Thoracic aorta (tissue), 2 donors: ENCODE measurements at places on chromosomes 3 and 15. TPM values are rescaled to one million over a fixed set of nuclear protein-coding genes. Genes with fewer than 3 reads are reported as not detected.

The ZNF662 gene
- 8.9 TPM for total RNA-seq

The TEX55 gene
- not detected for total RNA-seq

GRCh38 chr15:34793901-34794300 is 1.4 kb downstream of the ACTC1 start:
- no peak for DNase-seq
- no peaks in the 10 kb centered on the region for H3K36me3 ChIP-seq
- peaks cover 58% of the 10 kb centered on the region for H3K4me1 ChIP-seq
- peak overlapping the region; percentile 73 for H3K4me3 ChIP-seq
- H3K27ac ChIP-seq: peak overlapping the region; percentile 88
- H3K27me3 ChIP-seq: no peaks in the 10 kb centered on the region

DNA sequence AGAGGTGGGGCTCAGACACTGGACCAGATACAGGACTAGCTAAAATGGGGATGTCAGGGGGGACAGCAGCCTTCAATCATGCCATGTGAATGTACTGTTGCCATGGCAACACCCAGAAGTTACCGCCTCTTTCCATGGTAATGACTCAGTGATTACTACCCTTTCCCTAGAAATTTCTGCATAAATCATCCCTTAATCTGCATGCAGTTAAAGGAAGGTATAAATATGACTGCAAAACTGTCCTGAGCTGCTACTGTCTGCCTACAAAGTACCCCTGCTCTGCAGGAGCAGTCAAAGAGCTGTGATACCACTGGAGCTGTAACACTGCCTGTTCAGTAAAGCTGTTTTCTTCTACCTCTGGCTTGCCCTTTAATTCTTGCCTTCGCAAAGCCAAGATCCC is 168.2 kb downstream of the PEAK1 start:
- no peaks in the 10 kb centered on the region for H3K27me3 ChIP-seq
- H3K36me3 ChIP-seq: no peaks in the 10 kb centered on the region
- no peak overlapping the region for H3K27ac ChIP-seq
- DNase-seq: no peak
- H3K4me3 ChIP-seq: no peak overlapping the region

DNA sequence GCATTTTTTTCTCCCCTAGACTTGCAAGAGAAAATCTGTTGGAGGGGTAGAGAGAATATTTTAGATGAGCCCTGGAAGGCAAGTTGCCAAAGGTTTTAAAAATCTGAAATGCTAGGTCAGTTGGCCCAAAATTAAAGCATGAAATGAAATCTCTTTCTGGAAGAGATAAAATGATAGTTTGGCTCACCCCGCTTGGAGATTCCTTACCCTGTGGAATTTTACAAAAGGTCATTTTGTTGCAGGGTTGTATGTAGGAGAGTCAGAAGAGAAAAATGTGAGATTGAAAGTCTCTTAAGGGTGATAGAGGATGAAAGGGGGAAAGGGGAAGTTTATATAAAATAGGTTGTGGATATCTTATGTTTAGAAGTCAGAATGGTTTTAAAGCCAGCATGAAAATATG is 277.8 kb downstream of the CD47 start:
- no peak overlapping the region for H3K4me3 ChIP-seq
- H3K36me3 ChIP-seq: no peaks in the 10 kb centered on the region
- DNase-seq: no peak
- H3K27ac ChIP-seq: no peak overlapping the region
- no peaks in the 10 kb centered on the region for H3K4me1 ChIP-seq

DNA sequence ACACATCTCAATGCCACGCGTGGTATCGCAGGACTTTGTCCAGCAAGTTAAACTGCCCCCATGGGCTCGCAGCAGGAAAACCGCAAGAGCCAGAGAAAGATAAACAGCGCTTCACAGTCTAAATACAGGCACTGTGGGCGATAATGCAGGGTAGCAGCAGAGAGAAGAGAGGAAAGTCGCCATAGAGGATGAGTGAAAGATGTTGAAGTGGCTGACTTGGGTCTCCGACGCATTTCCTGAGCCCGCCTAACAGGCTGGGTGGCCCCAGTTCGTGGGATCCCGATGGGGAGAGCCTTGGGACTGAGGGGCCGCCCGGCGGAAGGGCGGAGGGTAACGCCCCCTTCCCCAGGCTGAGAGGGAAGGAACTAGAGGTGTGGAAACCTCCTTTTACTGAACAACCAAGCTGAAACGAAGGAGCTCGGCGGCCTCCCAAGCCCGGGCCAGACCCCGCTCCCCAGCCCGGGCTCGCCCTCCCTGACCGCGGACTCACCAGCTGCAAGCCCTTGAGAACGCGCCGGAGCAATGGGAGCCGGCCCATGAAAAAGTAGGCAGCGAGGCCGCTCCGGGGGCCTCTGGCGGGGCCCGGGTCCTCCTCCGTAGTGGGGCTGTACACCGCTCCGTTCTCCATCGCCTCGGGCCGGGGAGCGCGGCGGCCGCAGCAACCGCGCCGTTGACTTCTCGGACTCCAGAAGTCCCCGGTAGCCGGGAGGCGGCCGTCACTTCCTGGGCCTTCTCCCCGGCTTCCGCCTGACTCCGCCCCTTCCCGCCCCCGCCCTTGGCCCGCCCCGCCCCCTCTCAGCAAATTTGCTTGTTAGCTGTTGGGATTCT is at the start of gene CMTM6:
Gene CMTM6, minus strand, starts transcription at position 735 of the 828 bp plus-strand sequence. Its CDS starts 107 bp downstream, at position 628.
- H3K4me1 ChIP-seq: peaks cover 10% of the 10 kb centered on the region
- no peaks in the 10 kb centered on the region for H3K36me3 ChIP-seq
- DNase-seq: peak; percentile 15
- H3K4me3 ChIP-seq: peak within 1 kb of the TSS; percentile 93

- DNase-seq: no peak
- H3K27ac ChIP-seq: no peak overlapping the region
- no peak overlapping the region for H3K4me3 ChIP-seq
- H3K36me3 ChIP-seq: no peaks in the 10 kb centered on the region
- H3K4me1 ChIP-seq: no peaks in the 10 kb centered on the region
These were observed 18.3 kb downstream of the PODXL2 start for GRCh38 chr3:127647166-127647844.

GRCh38 chr3:81864272-81864671 is 102.8 kb upstream of the GBE1 start:
- H3K27me3 ChIP-seq: no peaks in the 10 kb centered on the region
- H3K4me1 ChIP-seq: no peaks in the 10 kb centered on the region
- H3K4me3 ChIP-seq: no peak overlapping the region
- DNase-seq: no peak
- H3K36me3 ChIP-seq: no peaks in the 10 kb centered on the region

DNA sequence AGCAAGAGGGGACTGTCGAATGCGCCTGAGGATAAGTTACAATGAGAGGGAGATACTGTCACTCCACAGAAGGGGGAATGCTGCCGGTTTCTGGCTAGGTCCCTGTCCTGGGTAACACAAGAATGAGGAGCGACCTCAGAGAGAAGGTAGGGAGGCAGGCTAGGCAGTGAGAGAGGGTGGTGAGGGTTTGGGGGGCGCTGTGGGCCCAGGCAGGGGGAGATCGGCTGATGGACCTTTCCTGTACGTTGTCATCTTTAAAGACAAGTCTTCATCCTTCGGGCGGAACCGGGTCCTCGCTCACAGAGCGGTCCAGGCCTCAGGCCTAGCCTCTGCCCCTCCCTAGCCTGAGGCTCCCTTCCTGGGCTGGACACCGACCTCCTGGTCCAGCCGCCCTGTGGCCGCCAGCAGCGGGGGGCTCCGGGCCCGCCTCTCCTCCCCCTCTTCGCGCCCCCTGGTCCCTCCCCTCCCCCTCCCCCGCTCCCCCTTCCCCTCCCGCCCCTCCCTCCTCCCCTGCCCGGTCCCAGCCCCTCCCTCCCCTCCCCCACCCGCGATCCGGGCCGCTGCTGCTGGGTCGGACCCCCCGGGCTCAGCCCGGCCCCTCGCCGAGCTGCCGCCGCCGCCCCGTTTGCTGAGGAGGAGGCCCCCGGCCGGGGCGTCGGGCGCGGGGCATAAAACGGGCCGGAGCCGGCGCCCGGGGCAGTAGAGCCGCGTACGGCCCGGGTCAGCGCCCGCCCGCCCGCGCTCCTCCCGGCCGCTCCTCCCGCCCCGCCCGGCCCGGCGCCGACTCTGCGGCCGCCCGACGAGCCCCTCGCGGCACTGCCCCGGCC is at the start of gene CHRD:
Gene CHRD, plus strand, starts transcription at position 697 of the 827 bp plus-strand sequence. CDS start 265 bp downstream, outside the sequence.
- peak within 1 kb of the TSS; percentile 77 for H3K4me3 ChIP-seq
- H3K27ac ChIP-seq: no peak within 1 kb of the TSS
- H3K27me3 ChIP-seq: no peaks in the 10 kb centered on the region
- peaks cover 13% of the 10 kb centered on the region for H3K4me1 ChIP-seq
- no peaks in the 10 kb centered on the region for H3K36me3 ChIP-seq
